ENCODE measurements at places on chromosomes 7 and 10.

DNA sequence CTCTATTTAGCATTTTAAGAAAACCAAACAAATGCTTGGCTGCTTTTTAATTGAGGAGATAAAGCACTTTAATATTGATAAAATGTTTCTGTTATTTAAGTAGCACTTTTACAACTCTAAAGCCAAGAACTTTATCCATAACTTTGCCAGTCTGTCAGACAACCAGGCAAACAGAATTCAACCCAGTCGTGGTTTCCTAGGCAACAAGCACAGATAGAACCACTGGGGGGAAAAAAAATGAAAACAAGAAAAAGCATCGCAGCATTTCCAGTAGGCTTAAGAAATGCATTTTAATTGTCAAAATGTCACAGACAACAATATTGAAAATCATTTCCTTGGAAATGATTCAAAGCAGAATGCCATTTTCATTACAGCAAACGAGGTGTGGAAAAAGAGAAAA is 323.4 kb downstream of the PARD3 start:
- no peak for DNase-seq

- no peak for DNase-seq
Measured at GRCh38 chr7:142745745-142746144, 3.5 kb upstream of the PRSS1 start.

DNA sequence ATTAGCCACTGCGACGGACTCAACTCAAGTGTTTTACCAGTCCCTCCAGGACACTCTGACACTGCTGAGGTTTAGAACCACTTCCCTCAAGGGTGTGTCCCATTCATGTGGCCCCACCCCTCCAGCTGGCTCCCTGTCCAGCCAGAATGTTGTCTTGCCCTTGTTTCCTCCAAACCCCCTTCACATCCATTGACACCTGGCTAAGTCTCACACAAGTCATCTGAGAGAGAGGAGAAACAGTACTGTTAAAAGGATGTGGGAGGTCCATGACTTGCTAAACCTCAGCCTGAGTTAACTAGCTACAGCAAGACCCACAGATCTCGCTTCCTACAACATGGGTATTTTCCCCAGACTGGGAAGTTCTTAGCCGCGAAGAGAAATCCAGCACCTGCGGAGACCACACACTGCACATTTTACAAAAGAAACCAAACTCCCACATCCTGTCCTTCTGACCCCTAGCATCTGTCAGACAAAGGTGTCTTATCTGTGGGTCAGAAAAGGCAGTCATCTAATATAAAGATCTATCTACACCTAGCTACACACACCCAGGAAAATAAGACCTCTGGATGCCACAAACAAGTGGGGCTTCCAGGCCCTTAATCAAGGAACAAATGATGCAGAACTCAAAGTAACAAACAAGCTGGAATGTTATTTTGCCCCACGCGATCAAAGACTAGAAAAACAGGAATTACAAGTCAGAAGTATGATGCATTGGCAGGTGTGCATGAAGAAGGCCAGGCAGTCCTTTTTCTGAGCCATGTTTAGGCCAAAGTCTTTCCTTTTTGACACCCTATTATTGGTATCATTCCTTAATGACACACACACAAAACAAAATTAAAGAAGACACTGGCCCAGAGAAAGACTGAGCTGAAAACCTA is 13.9 kb downstream of the OSBPL3 start:
- no peak for DNase-seq

DNA sequence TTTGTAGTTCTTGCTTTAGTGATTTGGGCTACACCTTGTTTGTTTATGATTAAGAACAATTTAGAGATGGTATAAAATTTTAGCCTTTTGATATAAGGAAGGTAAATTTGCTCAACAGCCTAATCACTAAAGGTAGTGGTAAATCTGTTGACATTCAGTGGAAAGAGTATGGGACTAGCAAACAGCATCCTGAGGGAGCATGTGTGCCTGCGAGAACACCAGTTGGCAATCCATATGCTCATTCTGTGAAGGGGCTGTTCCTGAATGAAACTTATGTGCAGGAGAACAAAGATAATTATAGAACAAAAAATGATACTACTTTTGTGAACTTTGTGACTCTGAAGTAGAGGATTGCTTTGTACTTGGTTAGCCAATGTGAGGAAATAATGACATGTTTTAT is 44.0 kb downstream of the CAPZA2 start:
- DNase-seq = no peak

- DNase-seq = no peak
Measured at GRCh38 chr10:59968705-59969104, 62.3 kb upstream of the CCDC6 start.

All from AG09319 (cell line).